ENCODE measurements at places on chromosomes 7 and 10. TPM values are rescaled to one million over a fixed set of nuclear protein-coding genes. Genes with fewer than 3 reads are reported as not detected.

The WEE2 gene
- total RNA-seq = not detected

The ANLN gene
- 98.8 TPM for total RNA-seq

The CARD11 gene
- 136 TPM for total RNA-seq

The EPO gene
- not detected for total RNA-seq

The ZNF727 gene
- total RNA-seq = not detected

The ZFAND2A gene
- total RNA-seq = 23.8 TPM

The NAT16 gene
- not detected for total RNA-seq

The EMX2 gene
- total RNA-seq = not detected

The GARIN1A gene
- total RNA-seq = 1.0 TPM

The ABCF2 gene
- 37.8 TPM for total RNA-seq

The FKBP14 gene
- total RNA-seq = 6.4 TPM

The CYP2C19 gene
- not detected for total RNA-seq

The LIPF gene
- total RNA-seq = not detected

The TSPAN15 gene
- 4.2 TPM for total RNA-seq

The HYCC1 gene
- total RNA-seq = 125 TPM

The ELN gene
- total RNA-seq = not detected

The OR2A25 gene
- total RNA-seq = not detected

The KCND2 gene
- not detected for total RNA-seq

All from activated CD8-positive, alpha-beta memory T cell treated with anti-CD3 and anti-CD28 coated beads, Interleukin-2, amount 10 ng/mL, durations not matched to agents 7 days and 5 days (primary cell).